ENCODE measurements at places on chromosomes 11 and 22.

DNA sequence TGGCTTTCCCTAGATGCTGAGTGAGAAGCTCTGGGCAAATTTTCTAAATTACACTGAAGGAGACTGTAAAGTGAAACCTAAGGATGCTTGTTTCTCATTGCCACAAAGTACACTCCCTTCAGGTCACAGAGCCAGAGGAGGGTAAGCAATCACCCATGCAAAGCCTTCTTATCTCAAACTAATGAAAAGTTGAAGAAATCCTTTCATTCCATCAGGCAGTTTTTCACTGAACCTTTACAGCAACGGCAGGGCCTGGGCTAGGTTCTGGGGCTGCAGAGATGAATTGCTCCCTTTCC lies 106.2 kb downstream of the RASSF10 start:
- no peak for DNase-seq

DNA sequence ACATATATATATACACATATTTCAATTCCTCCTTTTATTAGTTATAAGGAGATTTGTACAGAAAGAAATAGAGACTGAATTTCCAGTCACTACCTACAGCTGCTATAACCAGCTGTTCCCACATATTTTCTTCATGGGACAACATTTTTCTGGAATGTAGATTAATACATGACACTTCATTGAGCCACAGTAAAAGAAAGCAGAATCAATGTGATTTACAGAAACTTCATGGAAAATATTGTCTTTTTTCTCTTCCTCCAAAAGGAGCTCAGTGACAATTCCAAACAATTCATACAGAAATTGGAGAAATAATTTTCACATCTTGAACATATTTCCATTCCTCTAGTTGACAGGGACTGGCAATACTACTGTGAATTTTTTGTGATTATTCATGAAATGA lies 249.2 kb downstream of the DLG2 start:
- no peak for DNase-seq

- DNase-seq, result no peak
Measured at GRCh38 chr11:102323542-102324251, 6.4 kb downstream of the BIRC3 start.

DNA sequence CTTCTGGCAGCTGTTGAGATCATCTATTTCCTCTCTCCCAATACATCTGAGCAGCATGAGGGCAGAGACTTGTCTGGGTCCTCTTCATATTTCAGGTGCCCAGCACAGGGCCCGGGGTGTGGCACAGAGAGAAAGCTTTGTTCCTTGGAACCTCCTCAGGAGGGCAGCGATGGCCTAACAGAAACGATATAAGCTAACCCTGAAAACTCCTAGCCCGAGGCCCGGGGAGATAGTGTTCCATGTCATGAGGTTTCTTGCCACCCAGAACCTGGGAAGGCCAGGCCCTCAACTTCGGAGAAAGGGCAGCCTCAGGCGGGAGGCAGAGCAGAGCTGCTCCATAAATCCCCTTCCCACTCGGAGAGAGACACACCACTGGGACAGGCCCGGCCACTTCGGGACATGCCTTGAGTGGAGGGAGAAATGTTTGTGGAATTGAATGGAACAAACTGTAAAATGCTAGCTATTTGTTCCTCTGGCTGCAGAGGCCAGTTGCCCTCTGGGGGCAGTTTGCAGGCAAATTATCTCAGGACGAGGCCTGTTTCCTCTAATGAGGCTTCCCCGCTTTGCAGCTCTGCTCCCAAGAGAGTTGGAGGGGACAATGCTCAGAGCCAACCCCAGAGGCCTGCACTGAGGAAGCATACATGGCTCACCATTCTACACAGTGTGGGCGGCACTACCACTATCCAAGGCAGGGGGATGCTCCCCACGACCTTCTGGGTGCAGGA lies 11.6 kb downstream of the ARRB1 start:
- no peak for DNase-seq

GRCh38 chr22:34878171-34878570 lies 187.8 kb upstream of the ISX start:
- DNase-seq, result no peak

- no peak for DNase-seq
Measured at GRCh38 chr11:17988465-17988864, 24.4 kb downstream of the SERGEF start.

DNA sequence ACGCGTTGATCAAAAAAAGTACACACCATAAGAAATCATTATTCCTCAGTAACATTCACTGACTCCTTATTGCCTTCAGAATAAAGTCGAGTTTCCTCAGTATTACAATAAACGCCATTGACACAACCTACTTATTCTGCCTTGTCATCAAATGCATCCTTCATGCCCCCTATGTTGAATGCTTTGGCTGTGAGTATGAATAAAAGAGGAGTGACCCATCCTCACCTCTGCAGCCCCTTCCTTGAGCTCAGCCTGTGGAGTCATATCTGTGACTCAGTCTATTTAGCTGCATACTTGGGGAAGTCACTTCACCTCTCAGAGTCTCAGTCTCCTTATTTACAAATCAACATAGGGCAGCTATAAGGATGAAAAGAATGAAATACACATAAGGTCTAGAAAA lies 65.1 kb downstream of the USP35 start:
- DNase-seq, result no peak

GRCh38 chr11:121452609-121453150 lies at the start of gene SORL1-AS1:
SORL1-AS1 (minus strand) TSS chr11:121452967.
- no peak for DNase-seq

- no peak for DNase-seq
Measured at GRCh38 chr11:102614485-102614884, 10.6 kb downstream of the MMP20 start.

DNA sequence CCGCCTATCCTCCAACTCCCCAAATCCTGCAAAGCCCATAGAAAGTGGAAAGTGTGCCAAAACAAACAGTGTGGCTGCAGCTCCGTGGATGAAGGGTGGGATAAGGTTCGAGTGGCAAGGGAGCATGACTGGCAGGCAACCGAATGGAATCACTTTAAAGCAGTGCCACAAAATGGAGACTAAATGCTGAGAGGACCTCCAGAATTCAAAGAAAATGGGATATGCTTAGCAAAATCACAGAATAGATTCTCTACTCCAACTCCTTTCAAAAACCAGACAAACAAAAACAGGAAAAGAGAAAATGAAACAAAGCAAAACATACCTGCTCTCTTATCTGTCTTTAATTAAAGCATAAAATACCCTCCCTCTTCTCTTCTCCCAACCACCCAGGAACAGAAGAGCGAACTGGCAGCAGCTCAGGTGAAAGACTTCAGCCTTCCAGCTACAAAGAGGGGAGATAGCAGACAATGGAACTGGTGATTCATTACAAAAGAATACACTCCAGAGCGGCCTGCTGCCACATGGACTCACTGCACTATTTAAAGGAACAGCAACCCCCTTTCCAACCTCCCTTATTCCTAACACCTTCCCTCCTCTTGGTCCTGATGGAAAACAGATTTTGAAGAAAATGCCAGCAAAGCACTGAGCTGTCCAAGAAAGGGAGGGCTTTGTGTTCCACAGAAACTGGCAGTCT lies 118.5 kb downstream of the APOL5 start:
- peak; percentile 35 for DNase-seq

DNA sequence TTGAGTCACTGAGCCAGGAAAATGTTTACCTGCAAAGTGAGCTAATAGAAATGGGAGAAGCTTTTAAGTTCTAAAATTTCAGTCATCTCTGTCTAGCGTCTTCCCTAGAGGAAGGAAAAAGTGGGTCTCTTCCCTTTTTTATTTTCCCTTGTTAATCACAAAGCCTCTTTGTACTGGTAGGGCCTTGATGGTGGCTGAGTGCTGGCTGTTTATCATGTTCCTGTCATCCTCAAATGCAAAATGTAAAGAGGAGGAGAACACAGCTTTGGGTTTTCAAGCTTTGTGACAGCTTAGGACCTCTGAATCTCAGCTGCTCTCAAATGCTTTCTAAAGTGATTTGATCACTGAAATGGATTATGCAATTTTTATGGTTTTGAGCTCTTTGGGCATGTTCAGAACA lies 222.0 kb downstream of the TMEM135 start:
- DNase-seq, result no peak
